ENCODE measurements at places on chromosomes 1 and 21. TPM values are rescaled to one million over a fixed set of nuclear protein-coding genes. Genes with fewer than 3 reads are reported as not detected.

The TSPEAR gene
- not detected for total RNA-seq

- DNase-seq = no peak
Measured at GRCh38 chr1:84726593-84727499, 36.6 kb upstream of the SSX2IP start.

DNA sequence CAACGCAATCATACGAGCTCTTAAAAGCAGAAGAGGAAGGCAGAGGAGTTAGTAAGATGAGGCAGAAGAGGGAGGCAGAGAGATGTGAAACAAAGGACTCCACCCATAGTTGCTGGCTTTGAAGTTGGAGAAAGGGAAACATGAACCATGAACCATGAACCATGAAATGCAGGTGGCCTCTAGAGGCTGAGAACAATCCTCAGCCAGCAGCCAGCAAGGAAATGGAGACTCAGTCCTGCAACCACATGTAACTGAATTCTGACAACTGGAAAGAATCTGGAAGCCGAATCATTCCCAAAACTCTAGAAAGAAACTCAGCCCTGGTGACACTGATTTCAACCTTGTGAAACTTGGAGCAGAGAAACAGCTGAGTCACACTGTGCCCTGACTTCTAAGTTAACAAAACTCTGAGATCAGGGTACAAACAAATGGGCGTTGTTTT, 10.1 kb downstream of the DIPK1A start:
- DNase-seq = no peak

- DNase-seq = no peak
Measured at GRCh38 chr1:94481473-94481933, 60.1 kb downstream of the F3 start.

GRCh38 chr1:197391303-197392226, 123.5 kb downstream of the CRB1 start:
- DNase-seq = no peak

GRCh38 chr1:223683586-223684487, 18.3 kb upstream of the CAPN8 start:
- DNase-seq = no peak

DNA sequence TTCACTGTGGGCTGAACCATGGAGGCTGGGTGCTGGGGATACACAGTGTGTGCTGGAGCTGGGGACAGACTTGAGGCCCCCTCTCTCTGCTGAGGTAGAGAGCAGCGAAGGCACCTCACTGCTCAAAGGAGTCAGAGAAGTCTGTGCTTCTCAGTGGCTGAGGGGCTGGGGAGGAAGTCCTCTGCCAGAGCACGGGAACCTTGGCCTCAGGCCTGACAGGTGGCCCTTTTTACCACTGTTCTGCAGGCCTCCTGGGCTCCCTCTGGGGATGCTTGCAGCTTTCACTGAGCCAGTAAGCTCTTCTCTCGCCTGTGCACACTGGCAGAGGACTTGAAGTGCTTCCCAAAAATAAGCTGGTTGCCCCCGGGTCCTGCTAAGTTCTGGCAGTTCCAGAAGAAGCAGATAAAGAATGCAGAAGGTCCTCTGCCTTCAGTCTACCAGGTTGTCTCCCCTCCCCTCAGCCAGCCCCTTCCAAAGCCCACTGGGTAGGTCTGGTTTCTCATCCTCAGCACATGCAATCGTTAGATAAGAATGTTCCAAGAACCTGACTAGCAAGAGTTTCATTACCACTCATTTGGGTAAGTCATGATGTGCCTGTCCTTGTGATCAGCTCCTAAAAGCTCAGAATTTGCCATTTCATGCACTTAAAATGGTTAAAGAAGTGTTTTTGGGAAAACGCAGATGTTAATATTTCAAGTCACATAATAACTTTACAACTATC, 53.9 kb downstream of the TENT5C start:
- DNase-seq = no peak

The CFAP126 gene
- total RNA-seq = not detected

DNA sequence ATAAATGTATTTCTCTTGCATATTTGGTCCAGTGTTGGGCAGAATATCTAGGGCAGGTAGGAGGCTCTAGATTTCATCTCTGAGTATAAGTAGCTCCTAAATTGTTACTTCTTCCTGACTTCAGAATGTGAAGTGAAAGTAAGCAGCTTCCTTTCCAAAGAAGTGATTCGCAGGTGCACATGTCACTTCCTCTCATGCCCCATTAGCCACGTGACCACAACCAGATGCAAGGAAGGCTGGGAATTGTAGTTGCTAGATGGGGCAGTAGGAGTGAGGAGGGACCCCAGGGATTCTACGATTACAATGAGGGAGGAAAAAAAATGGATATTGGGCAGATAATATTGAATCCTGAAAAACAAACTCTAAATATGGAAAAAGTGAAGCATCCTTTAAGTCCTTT, 113.2 kb upstream of the CYYR1 start:
- no peak for DNase-seq

Measured in osteocyte (in vitro differentiated cells).